ENCODE measurements at places on chromosomes 13 and 19.

DNA sequence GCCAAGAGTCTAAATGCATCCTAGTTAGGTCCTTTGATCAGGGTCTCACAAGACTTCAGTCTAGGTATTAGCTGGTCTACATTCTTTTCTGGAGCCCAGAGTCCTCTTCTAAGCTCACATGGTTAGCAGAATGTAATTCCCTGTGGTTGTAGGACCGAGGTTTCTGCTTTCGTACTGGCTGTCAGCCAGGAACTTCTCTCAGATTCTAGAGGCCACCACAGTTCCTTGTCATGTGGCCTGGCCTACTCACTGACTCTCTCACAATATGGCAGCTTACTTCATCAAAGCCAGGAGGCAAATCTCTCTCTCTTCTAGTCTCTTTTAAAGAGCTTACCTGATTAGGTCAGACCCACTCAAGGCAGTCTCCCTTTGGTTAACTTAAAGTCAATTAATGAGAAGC lies 82.9 kb downstream of the POU4F1 start:
- DNase-seq: no peak

DNA sequence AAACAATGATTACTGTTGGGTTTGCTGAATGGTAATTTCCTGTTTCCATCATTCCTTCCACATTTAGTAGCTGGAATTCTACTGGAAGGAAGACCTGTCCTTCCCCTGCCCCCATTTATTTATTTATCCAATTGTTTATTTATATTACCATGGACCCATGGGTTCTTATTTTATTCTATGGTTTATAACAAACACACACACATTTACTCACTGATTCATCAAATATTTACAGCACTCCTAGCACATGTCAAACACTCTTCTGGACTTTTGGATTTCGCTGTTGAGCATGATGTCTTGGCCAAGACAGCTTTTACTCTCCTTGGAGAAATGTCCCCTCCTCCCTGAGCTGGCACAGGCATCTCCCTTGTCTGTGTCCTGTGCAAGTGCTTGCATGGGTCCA lies 227.8 kb upstream of the MAB21L1 start:
- DNase-seq: no peak

GRCh38 chr19:30686176-30686820 lies 314.1 kb downstream of the ZNF536 start:
- no peak for DNase-seq

DNA sequence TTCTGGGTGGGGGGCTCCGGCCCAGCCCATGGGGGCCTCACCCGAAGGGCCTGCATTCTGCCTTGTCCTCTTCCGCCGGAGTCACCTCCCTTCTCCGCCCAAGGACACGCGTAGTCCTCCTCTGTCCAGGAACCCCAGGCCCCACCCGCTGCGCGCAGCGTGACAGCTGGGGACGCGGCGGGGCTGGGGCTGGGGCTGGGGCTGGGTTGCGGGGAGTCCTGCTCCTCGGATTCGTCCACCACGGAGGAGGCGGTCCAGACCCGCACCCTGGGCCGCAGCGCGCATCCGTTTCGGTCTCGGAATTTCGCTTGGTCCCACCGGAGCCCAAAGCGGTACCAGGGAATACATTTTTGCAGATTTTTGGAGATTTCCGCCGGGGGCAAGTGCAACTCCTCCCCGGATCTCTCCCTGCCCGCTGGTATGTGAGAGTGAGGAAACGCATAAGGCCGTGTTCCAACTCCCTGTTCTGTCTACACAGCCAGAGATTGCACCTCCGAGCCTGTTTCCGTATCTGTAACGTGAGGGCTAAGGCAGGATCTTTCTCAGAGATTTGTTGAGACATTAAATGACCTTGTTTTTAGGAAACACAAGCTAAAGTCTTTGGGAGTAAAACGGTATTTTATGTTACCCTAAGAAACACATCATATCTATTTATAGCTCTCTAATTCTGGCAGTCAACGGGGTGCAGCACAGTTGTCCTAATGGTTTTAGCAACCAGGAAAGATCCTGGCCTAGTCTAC lies at the start of gene COX7A1:
Gene COX7A1 (minus strand): TSS at position 96 of the 740 bp plus-strand sequence. CDS start 40 bp downstream, at position 56.
- no peak for DNase-seq
